Muscle of back (tissue), 13 donors: ENCODE measurements at places on chromosomes 11 and 22.

DNA sequence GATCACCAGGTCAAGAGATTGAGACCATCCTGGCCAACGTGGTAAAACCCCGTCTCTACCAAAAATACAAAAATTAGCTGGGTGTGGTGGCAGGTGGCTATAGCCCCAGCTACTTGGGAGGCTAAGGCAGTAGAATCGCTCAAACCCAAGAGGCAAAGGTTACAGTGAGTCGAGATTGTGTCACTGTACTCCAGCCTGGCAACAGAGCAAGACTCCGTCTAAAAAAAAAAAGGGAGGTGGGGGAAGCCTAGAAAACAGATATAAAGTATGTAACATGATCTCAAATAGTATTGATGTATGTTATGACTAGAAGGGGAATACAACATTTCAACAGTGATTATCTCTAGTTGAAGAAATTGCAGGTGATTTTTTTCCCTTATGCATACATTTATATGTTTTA lies 61.4 kb downstream of the SLC1A2 start:
- DNase-seq: no peak

DNA sequence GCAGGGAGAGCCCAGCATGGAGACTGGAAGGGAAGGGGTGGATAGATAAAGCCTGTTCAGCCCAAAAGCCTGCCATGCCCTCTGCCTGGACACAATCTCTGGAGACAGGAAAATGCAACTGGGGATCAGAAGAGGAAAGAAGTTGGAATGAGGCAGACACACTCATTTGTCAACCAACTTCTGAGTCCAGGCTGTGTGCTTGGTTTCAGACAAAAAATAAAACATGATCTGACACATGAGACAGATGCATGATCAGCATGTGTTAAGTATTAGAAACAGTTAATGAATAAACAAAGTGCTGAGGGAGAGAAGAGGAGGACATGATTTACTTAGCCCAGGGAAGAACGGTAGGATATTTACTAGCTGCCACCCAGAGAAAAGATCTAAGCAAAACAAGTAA lies 839 bp downstream of the LRRN4CL start:
- peak; percentile 60 for DNase-seq

DNA sequence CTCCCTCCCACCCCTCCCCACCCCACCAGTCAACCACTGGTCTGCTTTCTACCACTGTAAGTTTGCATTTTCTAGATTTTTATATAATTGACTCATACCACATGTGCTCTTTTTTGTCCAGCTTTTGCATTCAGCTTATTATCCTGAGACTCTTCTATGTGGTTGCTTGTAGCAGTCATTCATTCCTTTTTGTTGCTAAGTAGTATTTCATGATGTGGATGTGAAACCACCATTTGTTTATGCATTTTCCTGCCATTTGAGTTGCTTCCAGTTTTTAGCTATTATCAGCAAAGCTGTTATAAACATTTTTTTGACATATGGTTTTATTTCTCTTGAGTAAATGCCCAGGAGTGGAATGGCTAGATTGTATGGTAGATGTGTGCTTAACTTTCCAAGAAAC lies 77.0 kb upstream of the FGF3 start:
- no peak for DNase-seq

- DNase-seq: no peak
Measured at GRCh38 chr22:20423906-20424551, 13.6 kb downstream of the SCARF2 start.

- no peak for DNase-seq
Measured at GRCh38 chr22:45823336-45823735, 151.7 kb downstream of the ATXN10 start.

DNA sequence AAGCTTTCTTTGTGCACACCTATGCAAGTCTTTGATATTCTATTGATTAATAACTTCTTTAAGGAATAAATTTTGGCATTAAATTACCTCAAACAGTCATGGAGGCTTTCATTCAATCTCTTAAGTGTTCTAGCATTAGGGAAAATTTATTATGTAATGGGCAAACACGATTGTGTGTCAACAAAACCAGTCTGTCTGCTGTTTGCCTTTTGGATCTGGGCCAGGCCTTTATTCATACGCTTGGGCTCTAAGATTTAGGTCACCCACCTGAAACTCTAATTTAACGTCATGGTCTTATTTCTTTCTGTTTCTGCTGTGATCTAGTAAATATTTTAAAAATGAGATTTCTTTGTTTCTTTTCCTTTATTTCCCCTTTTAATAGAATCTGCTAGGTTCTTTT lies 1270.6 kb downstream of the LRRC4C start:
- no peak for DNase-seq

DNA sequence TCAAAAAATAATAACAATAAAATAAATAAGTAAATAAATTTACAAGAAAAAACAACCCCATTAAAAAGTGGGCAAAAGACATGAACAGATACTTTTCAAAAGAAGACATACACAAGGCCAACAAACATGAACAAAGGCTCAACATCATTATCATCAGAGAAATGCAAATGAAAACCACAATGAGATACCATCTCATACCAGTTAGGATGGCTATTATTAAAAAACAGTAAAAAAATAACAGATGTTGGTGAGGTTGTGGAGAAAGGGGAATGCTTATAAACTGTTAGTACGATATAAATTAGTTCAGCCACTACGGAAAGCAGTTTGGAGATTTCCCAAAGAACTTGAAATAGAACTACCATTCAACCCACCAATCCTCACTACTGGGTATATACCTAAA lies 44.6 kb downstream of the PRCP start:
- DNase-seq: no peak

DNA sequence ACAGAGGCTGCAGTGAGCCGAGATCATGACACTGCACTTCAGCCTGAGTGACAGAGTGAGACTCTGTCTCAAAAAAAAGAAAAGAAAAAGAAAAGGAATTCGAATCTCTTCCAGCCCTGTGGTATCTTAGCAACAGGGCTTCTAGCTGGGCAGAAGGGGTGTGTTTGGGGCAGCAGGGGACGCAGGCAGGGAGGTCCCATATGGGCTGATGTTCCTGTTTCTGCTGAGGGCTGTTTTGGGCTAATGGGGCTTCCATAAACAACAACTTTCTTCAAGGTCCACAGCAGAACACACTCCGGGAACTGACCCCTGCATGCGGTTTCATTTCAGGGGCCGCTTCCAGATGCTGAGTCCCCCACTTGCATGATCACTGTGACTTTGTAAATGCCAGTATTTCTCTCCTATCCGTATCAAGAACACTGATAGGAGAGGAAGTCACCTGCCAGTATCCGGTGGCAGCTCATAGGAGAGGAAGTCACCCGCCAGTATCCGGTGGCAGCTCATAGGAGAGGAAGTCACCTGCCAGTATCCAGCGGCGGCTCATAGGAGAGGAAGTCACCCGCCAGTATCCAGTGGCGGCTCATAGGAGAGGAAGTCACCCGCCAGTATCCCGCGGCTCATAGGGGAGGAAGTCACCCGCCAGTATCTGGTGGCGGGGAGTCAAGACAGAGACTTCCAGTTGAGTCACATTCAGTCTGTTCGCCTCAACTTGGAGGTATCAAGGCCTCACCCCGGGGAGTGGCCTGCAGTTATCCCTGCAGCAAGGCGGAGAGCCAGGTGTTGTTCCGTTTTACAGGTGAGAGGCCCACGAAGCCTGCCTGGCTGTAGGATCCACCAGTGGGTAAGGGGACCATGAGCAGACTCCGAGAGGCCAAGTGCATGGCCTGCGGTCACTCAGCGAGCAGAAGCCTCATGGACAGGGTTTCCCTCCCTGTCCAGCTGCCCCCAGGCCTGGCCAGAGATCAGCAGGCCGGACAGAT lies 8.3 kb upstream of the FGF19 start:
- no peak for DNase-seq

- peak; percentile 18 for DNase-seq
Measured at GRCh38 chr22:49735411-49735900, 92.2 kb downstream of the BRD1 start.

DNA sequence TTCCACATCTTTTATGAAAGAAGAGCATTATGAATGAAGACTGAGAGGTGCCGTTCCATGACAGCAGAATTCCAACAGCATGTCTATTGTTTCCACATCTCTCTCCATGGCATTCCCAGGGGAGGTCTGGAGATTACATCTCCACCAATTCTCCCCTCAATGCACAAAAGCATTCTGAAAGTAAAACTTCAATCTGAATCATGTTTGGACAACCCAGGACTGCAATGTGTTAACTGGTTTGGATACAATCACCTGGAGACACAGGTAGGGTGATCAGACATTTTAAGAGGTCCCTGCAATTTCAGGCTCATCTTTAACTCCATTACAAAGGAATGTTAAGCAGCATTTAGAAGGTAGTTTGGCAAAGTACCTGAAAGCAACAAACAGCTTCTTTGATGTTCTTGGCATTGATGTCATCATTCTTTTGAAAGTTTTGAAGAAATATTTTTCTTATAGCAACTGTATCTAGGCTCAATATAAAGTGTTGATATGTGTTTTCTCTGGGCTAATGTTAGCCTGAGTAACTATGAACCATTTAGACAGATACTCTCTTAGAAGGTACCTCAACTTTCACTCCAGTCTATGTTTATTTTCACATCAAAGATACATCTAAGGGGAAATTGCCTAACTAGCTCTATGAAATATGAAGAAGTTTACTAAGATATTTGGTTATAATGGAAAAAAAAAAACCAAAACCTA lies 181.4 kb upstream of the MTMR2 start:
- DNase-seq: no peak

DNA sequence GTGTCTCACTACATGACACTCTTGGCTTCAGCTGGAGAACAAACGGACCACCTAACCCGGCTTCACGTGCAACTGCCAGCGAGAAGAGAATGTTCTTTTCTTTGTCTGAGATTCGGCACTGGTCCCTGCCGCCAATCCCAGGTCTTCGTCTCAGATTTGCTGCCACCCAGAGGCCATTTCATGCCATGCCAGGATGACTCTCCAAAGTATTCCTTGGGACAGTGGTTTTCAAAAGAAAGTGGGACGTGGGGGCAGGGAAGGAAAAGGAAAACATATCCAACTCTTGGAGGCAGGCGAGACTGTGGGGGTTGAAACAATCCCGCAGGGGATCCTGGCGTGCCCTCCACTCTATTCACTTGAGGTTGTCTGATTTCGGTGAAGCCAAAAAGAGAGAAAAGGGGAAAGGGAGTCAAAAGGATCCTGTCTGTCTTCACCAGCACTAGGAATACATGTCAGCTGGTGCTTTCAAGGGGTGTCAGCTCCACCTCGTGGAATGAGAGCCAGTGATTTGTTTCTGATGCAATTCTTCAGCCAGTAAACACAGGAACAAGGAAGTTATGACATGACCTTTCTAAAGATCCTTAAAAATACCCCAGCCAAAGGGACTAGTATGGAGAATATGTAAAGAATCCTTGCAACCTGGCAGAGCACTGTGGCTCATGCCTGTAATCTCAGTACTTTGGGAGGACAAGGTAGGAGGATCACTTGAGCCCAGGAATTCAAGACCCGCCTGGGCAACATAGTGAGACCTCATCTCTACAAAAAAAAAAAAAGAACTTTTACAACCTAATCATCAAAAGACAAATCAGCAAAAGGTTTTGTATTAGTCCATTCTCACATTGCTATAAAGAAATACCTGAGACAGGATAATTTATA lies 41.0 kb upstream of the APLNR start:
- DNase-seq: peak; percentile 84

DNA sequence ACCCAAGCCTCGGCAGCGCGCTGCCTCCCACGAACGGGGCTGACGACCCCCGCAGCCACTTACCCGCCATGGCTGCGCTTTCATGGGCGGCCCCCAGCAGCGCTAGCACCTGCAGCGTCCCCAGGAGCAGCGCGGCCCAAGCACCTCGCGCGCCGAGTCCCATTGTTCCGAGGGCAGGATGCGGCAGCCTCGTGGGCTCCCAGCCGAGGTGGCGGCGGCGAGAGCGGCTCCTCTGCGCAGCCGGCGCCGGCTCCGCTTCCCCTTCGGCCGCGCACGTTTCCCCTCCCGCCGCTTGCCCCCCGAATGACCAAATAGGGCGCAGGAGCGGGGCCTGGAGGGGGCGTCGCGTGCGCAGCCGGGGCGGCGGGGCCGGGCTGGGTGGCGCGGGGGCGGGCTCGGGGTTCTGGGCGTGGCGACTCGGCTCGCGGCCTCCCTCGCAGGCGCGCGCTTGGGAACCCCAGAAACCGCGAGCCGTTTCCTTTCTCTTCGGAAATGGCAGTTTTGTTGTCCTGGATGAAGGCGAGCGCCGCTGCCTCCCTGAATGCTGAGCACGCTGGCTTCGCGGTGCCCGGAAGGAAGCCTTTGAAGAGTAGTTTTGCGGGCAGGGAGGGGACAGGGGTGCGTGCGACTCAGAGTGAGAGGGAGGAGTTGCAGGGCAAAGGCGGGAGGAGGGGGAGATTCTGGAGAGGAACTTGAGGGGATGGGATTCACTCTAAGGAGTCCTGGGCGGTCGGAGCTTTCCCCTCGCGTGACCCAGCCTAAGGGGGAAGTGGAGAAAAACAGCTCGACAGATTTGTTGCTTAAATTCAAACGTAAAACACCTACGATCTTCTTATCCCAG lies at the start of gene TMEM123:
TSS of gene TMEM123 (minus strand) at position 305 of the 841 bp plus-strand sequence. CDS start at position 163, 142 bp downstream.
- peak; percentile 81 for DNase-seq

GRCh38 chr22:39593931-39594285 lies 23.4 kb downstream of the CACNA1I start:
- DNase-seq: no peak

DNA sequence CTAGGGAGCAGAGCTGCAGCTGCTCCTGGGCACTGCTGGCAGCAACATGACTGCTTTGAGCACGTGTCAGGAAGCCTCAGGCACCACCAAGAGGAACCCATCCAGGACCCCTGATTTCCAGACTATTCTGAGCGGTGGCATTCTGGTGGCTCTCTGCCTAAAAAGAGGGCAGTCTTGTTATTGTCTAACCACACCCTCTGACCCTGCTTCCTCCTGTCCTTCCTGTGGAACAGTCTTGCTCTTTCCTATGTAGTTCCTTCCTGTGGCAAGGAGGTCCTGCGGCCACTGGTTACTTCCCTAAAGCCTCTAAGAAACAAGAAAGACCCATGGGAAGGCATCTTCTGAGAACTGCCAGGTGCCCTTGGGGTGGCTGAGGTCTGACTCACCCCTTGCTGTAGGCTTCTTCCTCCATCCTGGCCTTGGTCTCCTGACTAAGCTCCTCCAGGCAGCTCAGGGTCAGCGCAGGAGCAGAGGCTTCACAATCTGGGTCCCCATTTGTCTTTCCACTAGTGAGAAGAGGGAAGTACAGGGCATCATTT lies 13.1 kb upstream of the LYVE1 start:
- no peak for DNase-seq

- no peak for DNase-seq
Measured at GRCh38 chr22:49599039-49599438, 228.6 kb downstream of the BRD1 start.

GRCh38 chr11:64566042-64566914 lies 24.7 kb upstream of the SLC22A12 start:
- DNase-seq: peak; percentile 71

- no peak for DNase-seq
Measured at GRCh38 chr11:13947379-13947778, 15.1 kb upstream of the SPON1 start.

DNA sequence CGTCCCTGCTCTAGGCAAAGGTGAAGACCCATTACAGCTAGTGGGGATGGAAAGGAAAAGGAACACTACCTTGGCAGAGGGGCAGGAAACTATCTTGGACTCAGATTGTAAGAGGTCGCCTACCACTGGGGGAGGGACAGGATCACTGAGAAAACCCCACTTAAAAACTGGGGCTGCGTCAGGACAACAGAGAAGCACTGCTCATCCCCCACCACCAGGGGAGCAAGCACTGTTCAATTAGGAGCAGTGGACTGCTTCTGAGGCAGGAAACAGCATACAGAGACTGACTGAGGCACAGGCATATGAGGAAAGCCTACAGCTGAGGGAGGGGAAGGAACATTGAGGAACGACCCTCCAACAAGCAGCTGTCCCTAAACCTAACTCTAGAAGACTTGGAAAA lies 20.8 kb upstream of the DLAT start:
- DNase-seq: no peak
